ENCODE measurements at places on chromosomes 2 and 18.

GRCh38 chr18:11153097-11153496, 3.7 kb upstream of the PIEZO2 start:
- DNase-seq: no peak

- DNase-seq: no peak
These were observed 699.9 kb upstream of the SLC8A1 start for GRCh38 chr2:41151746-41152145.

DNA sequence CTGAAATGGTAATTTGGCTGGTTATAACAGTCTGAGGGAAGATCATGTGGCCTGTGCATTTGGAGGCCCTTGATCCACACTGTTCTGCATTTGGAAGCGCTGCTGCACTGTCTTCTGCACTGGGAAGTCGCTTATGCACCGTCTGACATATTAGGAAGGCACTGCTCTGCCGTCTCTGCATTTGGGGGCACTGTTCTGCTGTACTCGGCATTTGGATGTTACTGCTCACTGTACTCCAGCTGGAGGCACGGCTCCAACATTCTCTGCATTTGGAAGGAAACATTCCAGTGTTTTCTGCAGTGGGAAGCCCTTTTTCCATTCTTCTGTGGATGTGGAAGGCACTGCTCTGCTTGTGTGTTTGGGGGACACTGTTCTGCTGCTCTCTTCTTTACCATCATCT, 9.6 kb upstream of the PROM2 start:
- DNase-seq: no peak

DNA sequence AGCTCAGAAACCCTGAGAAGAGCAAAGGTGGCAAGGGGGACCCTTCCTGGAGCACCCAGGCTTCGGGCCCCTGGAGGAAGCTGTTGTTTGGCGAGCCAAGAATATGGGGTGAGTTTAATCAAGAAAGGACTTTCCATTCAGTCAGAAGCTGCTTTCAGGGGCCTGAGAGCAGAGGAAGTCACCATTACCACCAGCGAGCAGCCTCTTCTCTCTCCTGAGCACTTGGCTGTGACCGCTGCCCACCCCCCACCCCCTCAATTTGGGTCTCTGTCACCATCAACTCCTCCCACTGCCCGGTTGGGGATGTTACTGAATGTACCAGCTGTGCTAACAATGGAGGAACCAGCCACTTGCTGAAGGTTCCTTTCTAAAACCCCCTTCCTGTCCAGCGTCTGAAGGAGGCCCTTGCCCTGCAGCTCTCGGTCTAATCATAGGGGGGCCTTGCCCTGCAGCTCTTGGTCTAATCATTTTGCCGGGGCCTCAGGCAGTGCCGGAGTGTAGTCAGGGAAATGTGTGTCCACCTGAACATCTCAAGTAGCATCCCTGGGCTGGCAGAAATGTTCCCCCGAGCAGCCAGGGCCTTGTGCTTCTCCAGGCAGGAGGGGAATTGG, 943 bp downstream of the INPP5D start:
- no peak for DNase-seq

DNA sequence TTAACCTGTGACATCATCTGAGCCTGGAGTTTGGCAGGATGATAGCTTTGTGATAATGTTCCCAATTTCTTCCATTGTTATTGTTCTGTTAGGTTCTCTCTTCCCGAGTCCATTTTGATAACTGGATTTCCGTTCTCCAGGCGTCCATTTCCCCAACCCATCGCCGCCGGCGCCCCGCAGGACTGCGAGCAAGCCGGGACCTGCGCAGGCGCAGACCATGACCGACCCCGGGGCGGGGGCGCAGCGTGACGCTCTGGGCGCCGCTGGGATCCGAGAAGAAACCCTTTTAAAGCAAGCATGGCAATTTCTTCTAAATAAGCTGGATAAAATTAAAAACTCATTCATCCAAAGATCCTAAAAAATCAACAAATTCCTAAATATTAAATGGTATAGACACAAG, at the start of gene SLC25A52:
Gene SLC25A52 (minus strand): TSS at position 186 of the 400 bp plus-strand sequence. CDS start 219 bp downstream, outside the sequence.
- no peak for DNase-seq

DNA sequence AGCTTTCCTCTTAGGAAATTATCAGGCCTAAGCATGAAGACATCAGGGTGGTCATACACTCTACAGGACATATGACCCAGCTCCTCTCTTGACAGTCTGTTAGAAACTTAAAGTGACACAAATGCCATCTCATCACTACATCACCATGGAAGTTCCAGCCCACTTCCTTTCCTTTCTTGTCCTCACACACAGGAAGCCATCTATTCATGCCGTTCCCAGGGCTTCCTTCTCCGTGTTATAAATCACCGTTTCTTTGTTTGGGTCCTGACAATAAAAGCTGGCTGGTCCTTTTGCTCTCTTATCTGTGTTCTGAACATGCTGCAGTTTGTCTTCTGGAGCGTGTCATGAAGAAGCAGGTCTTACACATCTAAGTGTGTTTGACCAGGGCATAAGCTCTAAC, 692.1 kb upstream of the CELF4 start:
- no peak for DNase-seq

DNA sequence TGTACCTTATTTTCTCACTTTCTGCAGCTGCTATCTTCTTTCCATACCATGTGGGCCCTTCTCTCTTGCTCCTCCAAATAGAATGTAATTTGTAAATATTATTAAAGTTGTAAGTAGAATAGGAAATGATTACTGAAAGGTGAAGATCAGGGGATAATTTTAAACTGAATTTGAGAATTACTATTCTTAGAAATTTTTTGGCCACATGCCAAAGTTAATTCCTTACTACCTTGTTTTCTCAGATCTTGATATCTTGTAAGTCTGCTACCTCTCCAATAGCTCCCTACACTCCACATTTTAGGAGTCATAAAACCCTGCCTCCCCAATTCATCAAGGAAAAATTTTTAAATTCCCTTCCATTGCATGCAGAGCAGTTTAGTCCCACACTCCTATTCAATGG, 442.7 kb downstream of the SATB2 start:
- DNase-seq: no peak

GRCh38 chr2:69559442-69560146, 83.9 kb downstream of the AAK1 start:
- no peak for DNase-seq

- no peak for DNase-seq
These were observed 19.8 kb downstream of the TMEM37 start for GRCh38 chr2:119451336-119452050.

DNA sequence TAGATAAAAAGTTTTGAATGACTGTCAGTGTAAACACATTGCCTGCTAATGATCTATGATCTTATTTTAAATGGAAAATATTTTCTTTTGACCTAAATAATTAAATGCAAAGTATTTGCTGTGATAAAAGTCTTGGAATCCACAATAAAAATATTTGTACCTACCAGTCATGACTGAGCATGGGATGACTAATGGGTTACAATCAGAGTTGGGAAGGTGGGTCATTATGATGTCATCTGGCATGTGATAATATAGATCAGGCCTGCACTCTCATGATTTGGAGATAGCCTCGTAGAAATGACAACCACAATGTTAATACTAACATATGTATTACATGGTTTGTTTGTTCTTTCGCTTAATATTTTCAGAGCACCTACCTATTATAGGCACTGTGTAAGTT, 848.8 kb upstream of the KLHL29 start:
- no peak for DNase-seq

GRCh38 chr2:162230761-162231160, 12.5 kb downstream of the FAP start:
- no peak for DNase-seq
